Stimulated activated CD8-positive, alpha-beta memory T cell treated with anti-CD3 and anti-CD28 coated beads, Interleukin-7, amount 100 ng/mL, for 1 hour (primary cell): ENCODE measurements at places on chromosomes 5 and 9.

- no peak for DNase-seq
These were observed 259.7 kb downstream of the CDH10 start for GRCh38 chr5:24385070-24385469.

GRCh38 chr5:158756871-158757270 lies 342.8 kb downstream of the EBF1 start:
- DNase-seq: no peak

DNA sequence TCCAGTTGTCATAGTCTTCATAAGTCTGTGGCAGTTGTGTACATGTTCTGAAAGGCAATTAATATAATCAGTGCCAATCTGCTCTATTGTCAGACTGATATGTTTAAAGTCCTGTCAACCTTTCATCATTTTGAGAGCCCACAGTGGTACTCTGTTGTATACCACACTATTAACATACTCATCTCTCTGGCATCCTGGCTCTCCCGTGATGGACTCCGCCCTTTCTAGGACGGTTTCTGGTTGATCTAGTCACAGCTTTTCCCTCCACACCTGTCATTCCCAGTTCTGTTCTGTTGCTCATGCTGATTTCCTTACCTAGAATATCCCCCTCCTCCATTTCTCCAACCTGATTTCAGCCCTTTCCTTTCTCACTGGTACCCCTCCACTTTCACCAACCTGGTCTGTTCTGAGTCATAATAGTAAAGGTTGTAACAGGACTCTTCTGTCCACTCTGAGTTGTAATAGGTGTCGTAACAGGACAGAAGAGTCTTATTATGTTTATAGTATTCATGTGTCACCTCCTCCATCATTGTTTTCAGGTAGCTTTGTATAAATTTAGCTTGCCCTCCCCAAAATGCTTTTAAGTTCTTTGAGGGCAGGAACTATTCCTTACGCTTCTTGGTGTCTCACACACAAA lies 4.1 kb downstream of the PTCD2 start:
- no peak for DNase-seq

GRCh38 chr9:32551276-32552051 lies 663 bp upstream of the SMIM27 start:
- DNase-seq: peak; percentile 23

- DNase-seq: no peak
These were observed 30.7 kb downstream of the HRH2 start for GRCh38 chr5:175688352-175689146.

DNA sequence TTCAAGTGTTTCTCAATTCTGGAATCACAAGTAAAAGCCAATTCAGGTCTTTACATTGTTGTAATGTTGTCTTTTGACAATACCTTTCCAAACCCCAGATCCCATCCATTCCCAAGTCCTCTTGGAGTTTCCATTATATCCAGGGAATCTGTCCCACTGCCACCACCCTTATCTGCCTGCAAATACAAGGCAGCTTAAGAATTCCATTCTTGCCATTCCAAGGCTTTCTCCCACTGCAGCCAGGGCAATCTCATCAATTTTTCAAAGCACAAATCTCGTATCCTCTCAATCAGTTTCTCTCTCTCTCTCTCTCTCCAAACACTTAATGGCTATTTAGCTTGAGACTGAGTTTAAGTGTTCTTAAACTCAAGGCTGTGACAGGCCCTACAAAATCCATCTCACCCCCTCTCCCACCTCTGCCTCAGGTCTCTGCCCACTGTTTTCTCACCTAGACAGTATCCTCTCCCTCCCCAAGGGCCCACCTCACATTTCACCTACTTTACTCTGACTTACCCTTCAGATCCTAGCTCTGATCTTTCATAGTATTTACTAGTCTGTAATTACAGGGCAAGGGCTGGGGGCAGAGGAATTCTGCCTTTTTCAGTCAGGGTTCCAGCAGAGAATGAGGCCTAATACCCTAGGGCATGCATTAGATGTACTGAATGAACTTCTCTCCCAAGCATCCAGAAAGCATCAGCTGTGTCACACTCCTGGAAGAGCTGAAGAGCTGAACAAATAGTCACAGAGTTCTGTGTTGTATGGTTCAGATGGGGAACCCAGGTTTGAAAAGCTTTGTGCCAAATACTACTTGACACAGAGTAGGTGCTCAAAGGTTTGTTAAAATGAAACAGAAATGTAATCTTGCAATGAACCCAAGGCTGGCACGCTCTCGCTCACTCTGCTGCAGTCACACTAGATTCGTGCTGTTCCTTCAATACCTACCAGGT lies 46.0 kb downstream of the RAPGEF1 start:
- DNase-seq: no peak

DNA sequence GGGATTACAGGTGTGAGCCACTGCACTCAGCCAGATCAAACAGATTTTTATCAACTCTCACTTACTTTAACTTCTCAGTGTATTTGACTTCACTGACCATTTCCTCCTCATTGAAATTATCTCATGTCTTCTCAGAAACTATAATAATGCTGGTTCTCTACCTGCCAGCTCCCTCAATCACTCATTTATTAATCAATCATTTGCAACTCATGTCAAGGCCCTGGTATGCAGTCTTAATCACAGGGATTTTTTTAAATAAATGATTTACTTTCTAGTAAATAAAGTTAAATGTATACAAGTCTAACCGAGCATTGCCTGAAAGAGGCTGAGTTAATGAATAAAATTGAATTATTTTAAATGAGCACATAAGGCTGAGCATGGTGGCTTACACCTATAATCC lies 63.3 kb downstream of the PLPP1 start:
- no peak for DNase-seq

DNA sequence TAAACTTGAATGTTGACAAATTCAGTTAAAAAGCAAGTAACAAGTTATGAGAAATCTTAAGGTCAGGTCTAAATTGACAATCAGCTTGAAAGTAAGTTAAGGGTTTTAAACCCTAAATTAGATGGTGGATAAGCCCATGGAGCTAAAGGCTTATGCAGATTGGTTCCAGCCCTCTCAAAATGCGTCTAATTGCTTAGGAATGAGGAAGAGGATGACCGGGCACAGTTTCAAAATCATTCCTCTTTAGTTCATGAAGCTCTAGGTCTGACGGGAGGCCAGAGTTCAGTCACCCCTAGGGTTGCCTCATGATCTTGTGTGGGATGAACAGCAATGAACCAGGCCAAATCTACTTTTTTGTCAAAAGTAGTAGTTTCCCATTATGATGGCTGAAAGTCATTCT lies 75.4 kb downstream of the SLC38A9 start:
- no peak for DNase-seq

DNA sequence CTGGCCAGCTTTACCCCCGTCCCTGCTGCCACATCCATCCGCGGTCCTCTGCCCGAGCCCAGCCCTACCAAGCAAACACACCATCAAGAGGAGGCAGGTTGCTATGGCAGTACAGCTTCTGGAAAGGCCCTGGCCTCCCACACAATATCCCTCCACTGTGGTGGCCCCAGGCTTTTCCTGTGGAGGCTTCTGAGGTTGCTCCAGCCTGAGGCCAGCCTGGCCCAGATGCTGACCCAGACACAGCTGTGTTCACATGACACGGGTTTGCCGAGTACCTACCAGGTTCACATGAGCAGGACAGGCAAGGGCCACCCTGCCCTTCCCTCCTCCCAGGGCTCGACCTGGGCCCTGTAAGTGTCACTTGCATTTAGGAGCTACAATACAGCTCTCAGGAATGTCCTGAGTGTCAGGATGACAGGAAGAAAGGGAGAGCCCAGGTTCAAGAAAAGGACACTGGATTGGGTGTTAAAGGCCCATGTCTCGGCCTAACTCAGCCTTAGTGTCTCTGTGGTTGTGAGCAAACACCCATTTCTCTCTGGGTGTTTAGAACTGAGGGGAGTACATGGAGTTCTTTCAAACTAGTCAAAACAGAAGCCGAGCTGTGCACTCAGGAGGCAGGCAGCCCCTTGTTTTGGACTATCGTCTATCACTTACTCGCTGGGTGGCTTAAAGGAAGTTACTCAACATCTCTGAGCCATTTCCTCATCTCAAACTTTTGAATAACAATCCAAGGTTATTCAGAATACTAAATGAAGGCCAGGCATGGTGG lies 40.2 kb downstream of the NAIF1 start:
- no peak for DNase-seq

GRCh38 chr5:39137819-39138451 lies 63.7 kb upstream of the RICTOR start:
- DNase-seq: no peak

DNA sequence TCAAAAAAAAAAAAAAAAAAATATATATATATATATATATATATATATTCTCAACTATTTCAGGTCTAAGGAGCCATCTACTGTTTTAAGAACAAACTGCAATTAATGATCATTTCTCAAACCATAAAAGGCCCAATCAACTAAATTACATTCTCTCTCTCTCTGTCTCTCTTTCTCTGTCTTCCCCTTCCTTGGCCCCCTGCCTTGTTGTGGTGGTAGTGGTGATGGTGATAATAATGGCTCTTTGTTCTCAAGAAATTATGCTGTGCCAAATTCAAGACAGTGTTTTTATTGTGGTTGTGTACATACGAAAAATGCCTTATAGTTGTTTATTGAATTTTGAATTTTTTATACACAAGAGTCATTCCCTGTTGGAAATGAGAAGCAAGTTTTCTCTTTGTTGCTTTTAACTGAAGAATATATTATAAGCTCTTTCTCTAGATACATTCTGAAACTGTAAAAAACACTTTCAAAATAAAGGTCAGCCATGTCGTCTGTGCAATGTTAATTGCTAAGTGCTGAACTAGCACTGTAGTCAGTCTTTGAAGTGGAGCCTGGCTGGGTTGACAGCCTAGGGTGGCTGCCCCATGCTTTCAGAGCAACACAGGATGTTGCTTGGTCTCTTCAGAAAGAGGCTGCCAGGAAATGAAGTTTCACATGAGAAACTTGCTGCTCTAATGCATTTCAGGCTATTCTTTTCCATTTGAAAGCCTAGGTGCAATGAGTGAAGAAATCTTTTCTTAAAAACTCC lies 96.0 kb downstream of the HINT1 start:
- DNase-seq: peak; percentile 25

DNA sequence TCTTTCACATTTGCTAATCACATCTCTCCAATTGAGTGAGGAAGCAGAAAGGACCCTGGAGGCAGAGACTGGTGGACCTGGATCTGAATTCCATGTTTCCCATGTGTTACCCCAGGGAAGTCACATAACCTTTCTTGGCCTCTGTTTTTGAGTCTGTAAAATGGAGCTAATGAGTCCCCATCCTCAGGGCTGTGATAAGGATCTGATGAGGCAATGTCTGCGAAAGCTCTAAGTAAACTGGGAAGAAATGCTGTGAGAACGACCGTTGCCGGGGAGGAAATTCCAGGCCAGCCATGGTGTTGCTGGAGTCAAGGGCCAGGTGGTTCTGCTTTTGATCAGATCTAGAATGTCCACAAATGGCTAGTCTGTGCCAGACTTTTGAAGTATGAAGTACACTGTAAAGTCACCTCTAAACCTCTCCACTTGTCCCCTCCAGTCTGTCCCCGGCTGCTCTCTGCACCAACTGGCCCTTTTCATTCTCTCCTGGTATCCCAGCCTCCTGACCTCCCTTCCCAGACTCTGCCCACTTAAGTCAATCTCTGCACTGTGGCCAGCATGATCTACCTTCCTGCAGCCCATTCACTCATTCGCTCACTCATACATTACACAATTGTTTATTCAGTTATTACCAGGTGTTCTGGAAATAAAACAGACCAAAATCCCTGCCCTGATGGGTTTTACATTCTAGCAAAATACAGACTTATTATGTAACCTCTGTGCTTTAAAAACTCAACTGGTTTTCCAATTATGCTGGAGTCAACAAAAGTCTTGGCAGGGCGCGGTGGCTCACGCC lies 32.5 kb upstream of the N4BP3 start:
- no peak for DNase-seq

- DNase-seq: no peak
These were observed 98.2 kb upstream of the NIPBL start for GRCh38 chr5:36778336-36778735.
